Activated effector memory CD4-positive, alpha-beta T cell treated with Interleukin-2 at 50 U/mL for 16 hours (primary cell): ENCODE measurements at places on chromosomes 2 and 18.

GRCh38 chr18:77162580-77162979 is 30.0 kb upstream of the MBP start:
- DNase-seq, result no peak

- DNase-seq, result no peak
Observed at GRCh38 chr2:101311696-101312017, 3.2 kb upstream of the RNF149 start.

GRCh38 chr2:191521608-191522208 is 156.2 kb upstream of the NABP1 start:
- DNase-seq, result no peak

DNA sequence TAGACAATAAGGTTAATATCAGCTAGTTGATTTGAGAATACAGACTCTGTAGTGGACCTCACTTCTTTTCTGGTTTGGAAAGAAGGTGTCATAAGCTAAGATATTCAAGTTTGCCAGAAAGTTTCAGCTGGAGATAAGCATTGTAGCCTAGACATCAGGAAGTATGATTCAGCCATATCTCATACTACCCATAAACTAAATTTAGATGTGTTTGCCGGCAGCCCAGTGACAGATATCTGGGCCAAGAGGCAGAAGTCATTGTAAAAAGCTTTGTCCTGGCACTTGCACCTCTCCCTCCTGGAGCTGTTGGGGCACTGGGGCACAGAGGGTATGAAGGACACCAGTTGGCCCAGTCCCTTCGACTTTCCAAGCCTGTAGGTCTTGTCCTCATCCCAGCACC is 128.0 kb downstream of the EPHA4 start:
- no peak for DNase-seq

DNA sequence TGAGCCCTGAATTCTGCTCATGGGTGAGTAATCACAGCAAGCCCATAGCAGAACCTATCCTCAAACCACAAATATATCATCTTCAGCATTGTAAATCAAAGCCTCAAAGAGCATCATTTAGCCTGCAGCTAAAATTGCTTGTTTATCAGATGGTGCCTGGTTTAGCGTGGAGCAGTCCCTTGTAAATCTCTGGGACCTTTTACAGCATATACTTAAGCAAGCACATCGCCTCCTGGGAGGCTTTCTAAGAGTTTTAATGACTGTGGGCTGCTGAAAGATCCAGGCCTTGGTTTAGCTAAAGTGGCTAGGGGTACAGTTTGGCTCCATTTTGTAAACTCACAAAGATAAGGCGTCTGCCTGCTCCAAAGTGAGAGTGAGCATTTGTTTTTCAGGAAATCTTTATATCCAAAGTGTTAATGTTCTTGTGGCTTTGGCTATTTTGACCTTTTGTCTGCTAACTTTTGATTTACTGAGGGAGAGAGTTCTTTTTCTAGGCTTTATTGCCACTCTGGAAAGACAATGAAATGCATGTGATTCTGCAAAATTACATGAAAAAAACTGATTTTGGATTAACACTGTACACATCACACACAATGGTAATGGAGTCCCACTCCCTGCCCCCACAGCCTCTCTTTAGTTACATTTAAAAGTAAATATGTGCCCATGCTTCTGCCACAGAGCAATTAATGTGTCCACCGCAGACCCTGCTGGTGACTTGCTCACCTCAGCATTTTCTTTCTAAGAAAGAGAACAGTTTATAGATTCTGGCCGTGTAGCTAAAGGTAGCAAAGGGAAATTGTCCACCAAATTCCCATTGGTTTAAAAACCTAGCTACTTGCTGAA is 194.8 kb downstream of the LNPK start:
- DNase-seq, result no peak

DNA sequence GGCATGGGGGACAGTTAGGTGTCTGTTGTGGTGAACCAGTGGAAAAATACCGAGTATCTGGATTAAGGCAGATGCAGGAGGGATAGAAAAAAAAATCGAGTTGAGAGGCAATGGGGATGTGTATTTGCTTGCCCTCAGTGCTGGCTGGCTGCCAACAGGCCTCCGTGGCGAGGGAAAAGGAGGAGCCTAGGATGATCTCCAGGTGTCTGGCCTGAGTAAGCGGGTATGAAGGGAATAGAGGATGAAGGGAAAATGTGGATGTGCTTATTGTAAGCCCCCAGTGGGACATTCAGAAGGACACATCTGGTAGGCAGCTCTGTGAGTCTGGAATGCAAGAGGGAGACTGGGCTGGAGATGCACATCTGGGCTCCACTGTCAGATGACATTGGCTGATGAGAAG is 22.8 kb downstream of the KCNS3 start:
- DNase-seq, result no peak

DNA sequence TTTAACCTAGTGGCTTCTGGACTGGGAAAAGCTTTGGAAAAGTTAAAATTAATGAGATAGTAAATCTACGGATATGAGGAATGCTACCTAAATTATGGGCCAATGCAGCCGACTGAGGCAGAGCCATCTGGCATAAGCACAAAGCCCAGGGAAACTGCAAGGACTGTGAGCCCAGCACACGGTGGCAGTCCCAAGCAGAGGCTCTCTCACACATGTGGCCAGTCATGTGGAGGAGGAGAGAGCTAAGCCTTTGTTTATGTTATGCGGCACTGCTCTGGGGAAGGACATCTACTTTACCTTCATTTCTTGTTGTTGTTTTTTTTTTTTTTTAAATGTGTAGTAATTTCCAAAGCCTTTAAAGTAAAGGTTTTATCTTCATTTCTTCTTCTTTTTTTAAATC is 267.0 kb downstream of the STK39 start:
- DNase-seq, result no peak

- DNase-seq, result no peak
Observed at GRCh38 chr2:24011250-24012104, 1.6 kb downstream of the MFSD2B start.

DNA sequence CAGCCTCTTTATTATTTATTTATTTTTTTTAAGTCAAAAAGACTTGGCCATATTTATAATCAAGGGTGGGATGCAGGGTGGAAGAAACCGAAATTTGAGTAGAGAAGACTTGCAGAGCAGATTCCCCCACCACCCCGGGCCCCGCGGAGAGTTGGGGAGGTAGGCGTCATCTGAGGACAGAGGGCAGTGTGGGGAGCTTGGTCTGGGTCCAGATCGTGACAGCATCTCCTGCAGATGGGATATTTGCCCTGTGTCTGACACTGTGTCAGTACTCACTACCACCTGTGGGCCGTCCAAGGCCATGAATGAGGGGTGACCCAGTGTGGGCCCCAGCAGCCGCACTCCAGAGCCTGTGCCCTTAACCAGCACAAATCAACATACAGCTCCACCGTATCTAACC is 10.5 kb upstream of the PRELID3A start:
- no peak for DNase-seq

DNA sequence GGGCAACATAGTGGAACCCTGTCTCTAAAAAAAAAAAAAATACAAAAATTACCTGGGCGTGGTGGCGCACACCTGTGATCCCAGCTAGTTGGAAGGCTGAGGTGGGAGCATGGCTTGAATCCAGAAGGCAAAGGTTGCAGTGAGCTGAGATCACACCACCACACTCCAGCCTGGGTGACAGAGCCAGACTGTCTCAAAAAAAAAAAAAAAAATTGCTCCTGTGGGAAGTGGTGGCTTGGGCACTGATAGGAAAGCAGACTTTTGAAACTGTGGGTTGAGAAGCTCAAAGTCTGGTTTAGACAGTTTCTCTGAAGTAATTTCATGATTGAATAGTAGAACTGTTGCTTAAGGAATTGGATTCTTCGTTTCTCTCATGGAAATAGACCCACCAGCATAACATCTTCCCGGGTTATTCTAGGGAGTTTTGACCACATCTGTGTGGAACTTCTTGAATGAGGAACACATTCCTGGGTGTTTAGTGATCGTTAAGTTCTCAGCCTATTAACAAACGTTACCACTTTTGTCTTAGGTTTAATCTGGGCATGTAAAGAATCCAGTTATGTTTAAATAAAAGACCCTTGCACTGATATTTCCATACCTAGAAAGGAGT is 33.5 kb downstream of the GRHL1 start:
- no peak for DNase-seq

GRCh38 chr2:116680256-116680936 is 1134.1 kb upstream of the DDX18 start:
- no peak for DNase-seq

DNA sequence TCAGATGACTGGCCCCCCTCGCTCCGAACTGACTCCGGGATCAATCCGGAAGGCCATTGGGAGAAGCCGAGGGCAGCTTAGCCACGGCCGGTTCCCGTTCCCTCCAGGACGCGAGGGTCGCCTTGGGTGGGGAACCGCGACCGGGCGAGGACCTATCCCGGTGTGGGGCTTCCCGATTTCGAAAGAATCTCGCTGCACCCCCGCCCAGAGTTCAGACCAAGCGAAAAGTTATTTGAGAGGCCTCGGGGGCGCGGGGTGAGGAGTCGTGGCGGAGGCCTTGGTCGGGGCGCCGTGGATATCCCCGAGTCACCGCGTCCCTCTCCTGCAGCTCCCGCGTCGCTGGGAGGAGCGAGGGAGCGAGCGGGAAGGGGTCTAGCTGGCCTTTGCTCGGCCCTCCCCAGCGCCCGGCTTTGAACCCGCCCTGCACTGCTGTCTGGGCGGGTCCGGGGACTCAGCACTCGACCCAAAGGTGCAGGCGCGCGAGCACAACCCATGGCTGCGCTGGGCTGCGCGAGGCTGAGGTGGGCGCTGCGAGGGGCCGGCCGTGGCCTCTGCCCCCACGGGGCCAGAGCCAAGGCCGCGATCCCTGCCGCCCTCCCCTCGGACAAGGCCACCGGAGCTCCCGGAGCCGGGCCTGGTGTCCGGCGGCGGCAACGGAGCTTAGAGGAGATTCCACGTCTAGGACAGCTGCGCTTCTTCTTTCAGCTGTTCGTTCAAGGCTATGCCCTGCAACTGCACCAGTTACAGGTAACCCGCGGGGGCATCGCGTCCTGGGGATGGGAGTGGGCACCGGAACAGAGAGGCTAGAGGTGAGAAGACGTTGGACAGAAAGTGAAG is at the start of gene CYP27A1:
Gene CYP27A1, plus strand, starts transcription at position 457 of the 837 bp plus-strand sequence. Its CDS starts 36 bp downstream, at position 493.
- no peak for DNase-seq

GRCh38 chr2:236663287-236664101 is 93.9 kb downstream of the ACKR3 start:
- DNase-seq, result no peak

DNA sequence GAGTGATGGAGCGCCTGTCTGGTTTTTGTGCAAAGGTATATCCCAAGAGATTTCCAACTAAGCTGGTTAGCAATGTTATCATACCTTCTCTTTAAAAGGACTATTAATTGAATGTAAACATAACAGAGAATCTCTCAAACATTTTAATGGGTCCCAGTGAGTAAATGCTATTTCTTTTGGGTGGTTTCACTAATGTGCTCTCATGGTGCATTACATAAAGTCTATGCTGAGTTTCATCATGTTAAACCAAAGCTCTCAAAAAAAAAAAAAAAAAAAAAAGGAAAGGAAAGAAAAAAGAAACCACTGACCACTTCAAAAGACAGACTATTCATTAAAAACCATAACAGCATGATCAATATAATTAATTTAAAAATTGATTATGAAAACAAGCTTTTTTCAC is 119.1 kb upstream of the SCN1A start:
- no peak for DNase-seq

GRCh38 chr2:10091182-10091888 is 11.1 kb upstream of the CYS1 start:
- no peak for DNase-seq

DNA sequence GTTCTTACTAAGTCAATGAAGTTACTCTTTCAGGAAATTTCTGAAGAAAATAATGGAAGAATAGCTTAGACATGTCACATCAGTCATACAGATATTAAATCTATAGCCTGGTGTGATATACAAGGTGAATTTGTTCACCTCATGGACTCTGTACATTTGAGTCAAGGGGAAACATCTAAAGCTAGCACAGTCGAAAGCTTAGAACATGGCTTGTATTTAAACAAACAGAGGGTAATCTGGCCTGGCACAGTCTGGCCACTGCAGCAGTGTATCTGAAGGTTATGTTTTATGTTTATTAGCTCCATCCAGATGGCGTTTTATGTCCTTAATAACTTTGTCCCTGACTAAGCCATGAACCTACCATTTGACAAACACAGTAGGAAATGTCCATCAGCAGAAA is 817.3 kb downstream of the SATB2 start:
- DNase-seq, result no peak

- no peak for DNase-seq
Observed at GRCh38 chr2:98759827-98760625, 29.1 kb upstream of the MGAT4A start.

DNA sequence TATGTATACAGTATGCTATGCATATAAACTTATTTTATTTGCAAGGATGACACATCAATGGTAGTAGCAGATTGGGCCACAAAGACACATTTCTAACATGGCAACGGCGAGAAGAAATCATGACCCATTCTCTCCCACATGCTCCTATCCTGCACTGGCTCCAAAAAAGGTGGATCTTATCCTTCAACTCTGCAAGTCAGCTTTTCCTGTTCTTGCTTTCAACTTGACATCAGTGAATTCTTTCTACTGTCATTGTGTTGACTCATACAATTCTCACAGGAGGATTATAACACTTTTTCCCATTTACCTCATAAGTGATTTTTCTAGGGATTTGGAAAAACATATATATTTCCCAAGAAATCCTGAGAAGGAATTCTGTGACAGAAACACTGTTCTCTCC is 53.1 kb downstream of the ACVR1 start:
- DNase-seq, result no peak

DNA sequence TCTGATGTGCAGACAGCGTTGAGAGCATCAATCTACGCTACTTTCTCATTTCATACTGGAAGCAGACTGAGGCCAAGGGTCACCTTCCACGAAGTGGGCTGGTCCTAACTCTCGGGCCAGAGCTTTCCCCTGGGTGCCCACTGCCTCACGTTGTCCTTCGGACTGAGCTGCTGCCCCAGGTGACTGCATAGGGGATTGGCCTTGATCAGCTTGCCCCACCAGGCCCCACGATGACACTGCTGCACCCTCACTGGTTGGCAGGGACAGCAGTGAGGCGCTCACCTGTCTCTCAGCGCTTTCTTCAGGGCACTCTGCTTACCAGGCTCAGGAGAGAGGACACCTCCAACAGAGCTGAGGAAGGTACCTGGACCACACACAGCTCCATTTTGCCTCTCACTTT is 47.3 kb downstream of the CABLES1 start:
- DNase-seq, result no peak
